CD4-positive, alpha-beta T cell treated with Interleukin-2 at 100 ng/mL for 4 hours (primary cell): ENCODE measurements at places on chromosomes 2 and 18.

- DNase-seq, result no peak
These were observed 159.6 kb upstream of the LMAN1 start for GRCh38 chr18:59518705-59519104.

DNA sequence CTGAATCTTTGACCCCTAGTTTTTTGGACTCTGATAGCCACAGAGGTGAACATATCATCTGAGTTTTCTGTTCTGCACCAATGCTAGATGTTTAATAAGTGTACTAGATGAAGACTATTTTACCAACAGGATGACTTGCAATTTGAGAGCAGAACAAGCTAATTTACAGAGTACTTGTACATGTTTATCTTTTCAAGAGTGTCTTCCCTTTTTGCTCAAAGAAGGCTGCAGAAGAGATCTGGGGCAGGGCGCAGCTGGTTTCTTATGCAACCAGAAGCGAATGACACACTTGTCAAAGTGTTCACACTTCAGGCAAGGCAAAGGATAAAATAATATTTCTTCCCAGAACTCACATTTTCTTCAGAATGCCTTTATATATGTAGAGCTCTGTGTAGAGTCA lies 86.0 kb downstream of the VWA3B start:
- no peak for DNase-seq

DNA sequence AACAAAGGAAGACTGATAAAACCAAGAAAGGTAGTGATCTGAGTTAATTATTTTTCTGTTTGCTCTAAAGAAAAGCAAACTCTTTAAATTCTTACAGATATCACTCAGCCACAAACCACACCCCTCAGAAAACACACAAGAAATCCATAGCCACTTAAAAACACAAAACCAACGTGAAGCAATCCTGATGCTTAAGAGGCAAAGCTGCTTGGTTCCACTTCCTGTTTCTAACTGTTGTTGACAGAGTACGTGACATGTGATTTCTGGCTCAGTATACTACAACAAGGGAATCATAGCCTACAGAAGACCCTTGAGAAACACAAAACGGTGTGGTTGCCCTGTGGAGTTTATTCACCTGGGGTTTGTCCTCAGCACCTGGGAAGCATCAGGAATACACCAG lies 240.9 kb upstream of the APCDD1 start:
- peak; percentile 5 for DNase-seq

GRCh38 chr2:78768016-78768415 lies 257.5 kb upstream of the REG3G start:
- no peak for DNase-seq

- DNase-seq, result no peak
These were observed 89.5 kb downstream of the GORASP2 start for GRCh38 chr2:171018522-171018921.

GRCh38 chr18:35747894-35748472 lies 166.4 kb downstream of the GALNT1 start:
- no peak for DNase-seq

- no peak for DNase-seq
These were observed 548.8 kb downstream of the PARD3B start for GRCh38 chr2:205094031-205094430.

- DNase-seq, result no peak
These were observed 238.4 kb downstream of the PID1 start for GRCh38 chr2:229032608-229033234.

DNA sequence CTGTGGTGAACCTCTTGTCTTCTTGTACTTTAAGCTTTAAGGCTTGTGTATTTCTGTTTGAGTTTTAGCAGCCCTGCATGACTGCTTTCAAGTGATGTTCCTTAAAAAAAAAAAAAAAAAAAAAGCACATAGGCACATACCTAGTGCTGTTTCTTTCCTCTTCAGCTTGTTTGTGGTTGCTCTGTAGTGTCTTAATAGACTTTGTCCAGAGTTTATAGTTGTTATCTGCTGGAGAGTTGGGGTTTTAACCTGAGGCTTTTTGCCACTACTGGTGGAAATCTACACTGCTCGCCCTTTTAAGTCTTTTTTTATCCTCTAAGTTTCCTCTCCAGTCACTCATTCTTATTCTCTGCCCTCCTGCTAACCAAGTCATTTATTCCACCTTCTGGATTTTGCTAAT lies 34.5 kb downstream of the AGFG1 start:
- DNase-seq, result no peak

- DNase-seq, result no peak
These were observed 3.1 kb upstream of the ARID5A start for GRCh38 chr2:96533292-96534073.

GRCh38 chr2:79370976-79371538 lies 141.8 kb upstream of the CTNNA2 start:
- DNase-seq, result no peak

GRCh38 chr2:112588611-112589045 lies 4.2 kb downstream of the CHCHD5 start:
- DNase-seq, result no peak

- no peak for DNase-seq
These were observed 11.9 kb upstream of the SLC40A1 start for GRCh38 chr2:189592353-189592984.

DNA sequence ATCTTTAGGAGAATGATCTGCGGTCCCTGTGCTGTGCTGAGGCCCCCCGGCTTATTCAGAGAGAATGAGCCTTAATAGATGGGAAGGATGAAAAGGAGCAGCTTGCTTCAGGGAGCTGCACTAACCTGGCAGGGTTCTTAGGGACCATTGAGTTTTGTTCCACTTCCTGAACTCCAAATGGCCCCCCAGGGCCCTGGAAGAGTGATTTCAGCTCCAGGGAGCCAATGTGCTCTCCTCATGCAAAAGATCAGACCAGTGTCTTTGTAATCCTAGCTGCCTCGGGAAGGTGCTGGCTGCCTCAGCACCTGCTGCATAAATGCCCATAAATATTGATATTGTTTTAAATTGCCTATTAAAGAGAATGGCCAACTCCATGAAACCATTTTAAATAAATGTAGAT lies 210.2 kb downstream of the NCK2 start:
- DNase-seq, result no peak

DNA sequence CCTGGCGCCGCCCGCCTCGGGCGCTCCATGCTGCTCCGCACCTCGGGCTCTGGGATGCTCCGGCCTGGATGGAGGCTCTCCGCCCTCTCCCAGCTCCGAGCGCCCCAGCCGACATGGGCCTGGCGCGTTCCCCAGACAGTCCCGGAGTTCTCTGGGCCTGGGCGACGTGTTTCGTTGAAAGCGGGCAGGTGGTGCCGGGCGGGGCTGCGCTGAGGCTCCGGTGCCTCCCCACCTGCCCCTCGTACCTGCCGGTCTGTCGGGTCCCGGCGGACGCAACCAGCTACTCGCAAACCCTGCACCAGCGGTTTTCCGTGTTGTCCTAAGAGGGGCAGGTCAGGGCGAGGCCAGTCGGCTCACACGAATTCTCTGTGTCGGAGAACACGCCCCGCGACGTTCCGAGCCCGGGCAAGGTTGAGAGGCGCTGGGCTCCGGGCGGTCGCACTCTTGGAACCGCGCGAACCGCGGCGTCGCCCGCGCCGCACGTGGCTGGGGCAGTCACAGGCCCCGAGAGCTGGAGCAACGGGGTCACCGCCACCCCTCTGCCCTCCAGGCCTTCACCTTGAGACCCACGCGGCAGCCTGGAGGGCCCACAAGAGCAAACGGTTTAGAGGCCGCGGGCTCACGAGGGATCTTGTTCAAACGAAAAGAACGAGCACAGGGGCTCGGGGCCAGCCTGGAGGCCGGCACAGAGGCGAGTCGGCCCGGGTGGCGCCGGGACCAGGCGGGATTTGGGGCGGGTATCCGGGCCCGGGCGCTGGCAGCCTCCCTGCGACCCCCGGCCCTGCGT lies 4.2 kb upstream of the SIX2 start:
- DNase-seq, result no peak

GRCh38 chr2:134078354-134078753 lies 175.5 kb upstream of the MGAT5 start:
- DNase-seq, result no peak

GRCh38 chr2:10238396-10238795 lies 64.3 kb upstream of the HPCAL1 start:
- DNase-seq, result no peak

GRCh38 chr2:12167525-12168317 lies 421.3 kb downstream of the LPIN1 start:
- no peak for DNase-seq

DNA sequence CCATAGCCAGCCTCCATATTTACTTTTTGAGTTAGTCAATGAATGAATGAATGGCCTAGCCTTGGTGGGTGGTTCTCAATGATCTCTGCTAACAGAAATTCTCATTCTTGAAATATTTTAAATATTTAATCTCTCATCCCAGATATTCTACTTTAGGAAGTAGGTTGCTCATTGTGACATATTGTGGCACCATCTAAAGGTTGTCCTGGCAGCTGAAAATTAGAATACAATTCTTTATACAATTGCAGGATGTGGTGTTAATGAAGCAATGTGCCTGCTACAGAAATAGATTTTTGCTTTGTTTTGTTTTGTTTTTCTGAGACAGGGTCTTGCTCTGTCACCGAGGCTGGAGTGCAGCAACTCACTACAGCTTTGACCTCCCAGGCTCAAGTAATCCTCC lies 35.8 kb downstream of the SCG2 start:
- no peak for DNase-seq

- DNase-seq, result peak; percentile 28
These were observed 89.1 kb downstream of the ZEB2 start for GRCh38 chr2:144430722-144431391.

- DNase-seq, result peak; percentile 72
These were observed 173.1 kb upstream of the STON1 start for GRCh38 chr2:48356701-48357325.
